ENCODE measurements at places on chromosomes 3 and 15.
A peak's percentile ranks its signal among the peaks of the same experiment; 100 is the strongest.

DNA sequence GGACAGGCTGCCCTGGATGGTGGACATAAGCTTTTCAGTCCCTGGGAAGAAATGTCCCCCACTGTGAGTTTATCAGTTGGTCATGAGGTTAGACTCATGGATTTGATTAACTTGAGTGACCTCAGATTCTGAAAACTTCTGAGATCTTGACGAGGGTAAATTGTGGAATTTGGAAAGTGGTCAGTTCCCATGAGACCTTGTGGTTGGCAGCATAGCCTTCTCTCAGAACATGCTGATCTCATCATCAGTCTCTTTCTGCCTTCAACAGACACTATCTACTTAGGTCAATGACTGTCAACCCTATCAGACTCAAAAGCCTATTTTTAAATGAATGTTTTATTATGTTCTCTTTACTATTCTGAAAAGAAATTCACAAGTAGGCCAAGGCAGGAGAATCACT is 45.6 kb upstream of the NDUFB4 start:
- no peak for DNase-seq

GRCh38 chr3:17891139-17891856 is 148.9 kb upstream of the TBC1D5 start:
- DNase-seq, result no peak

DNA sequence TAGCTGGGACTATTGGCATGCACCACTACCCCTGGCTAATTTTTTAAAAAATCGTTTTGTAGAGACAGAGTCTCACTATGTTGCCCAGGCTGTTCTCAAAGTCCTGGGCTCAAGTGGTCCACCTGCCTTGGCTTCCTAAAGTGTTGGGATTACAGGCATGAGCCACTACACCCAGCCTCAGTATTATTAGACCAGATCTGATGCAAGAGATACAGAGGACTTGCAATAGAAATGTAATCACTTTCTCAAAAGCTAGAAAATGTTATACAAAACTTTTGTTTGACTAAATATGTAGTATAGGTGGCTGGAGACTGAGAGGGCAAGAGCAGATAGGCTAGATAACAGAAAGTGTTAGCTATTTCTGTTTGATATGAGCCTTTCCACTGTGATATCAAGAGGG is 531.9 kb downstream of the SOX2 start:
- no peak for DNase-seq

GRCh38 chr3:29486096-29486495 is 205.2 kb downstream of the RBMS3 start:
- DNase-seq, result no peak

GRCh38 chr15:66429117-66429516 is 42.4 kb downstream of the MAP2K1 start:
- DNase-seq, result no peak

DNA sequence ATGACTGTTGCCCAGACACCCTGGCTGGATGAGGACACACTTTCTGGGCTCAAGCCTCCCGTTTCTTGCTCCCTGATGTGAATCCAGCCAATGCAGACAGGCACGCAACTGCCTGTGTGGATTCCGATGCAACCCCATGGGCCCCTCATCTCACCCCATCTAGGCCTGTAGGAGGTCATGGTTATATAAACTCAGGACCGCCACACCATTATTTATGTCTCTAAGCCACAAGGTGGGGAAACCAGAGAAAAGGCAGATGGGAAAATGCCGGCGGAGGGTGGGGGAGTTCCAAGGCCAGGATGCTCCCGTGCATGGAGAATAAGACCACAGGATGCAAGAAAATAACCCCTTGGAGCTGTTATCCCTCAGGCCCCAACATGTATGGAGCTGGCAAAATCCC is 2.0 kb downstream of the MESP1 start:
- DNase-seq, result no peak

DNA sequence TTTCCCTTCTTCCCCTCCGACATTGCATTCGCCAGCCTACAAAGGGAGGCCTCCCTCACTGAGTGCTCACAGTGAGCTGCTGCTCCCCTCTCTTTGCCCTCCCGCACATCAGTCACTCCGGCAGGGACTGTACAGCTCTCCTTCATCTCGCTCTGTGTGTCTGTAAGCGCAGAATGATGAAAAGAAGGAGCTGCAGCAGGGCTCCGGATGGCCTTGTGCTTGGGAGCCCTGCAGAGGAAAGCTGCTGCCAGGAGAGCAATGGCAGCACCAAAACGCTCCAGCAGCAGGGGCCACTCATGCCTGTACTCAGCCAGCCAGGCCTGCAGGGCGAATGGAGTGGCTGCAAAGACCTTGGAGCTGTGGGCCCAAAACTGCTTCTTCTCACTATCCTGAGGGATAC is 107.0 kb upstream of the NSMCE3 start:
- no peak for DNase-seq

GRCh38 chr3:169564883-169565282 is 98.6 kb downstream of the MECOM start:
- no peak for DNase-seq

- DNase-seq, result no peak
Measured at GRCh38 chr3:152937234-152937633, 102.3 kb downstream of the P2RY1 start.

DNA sequence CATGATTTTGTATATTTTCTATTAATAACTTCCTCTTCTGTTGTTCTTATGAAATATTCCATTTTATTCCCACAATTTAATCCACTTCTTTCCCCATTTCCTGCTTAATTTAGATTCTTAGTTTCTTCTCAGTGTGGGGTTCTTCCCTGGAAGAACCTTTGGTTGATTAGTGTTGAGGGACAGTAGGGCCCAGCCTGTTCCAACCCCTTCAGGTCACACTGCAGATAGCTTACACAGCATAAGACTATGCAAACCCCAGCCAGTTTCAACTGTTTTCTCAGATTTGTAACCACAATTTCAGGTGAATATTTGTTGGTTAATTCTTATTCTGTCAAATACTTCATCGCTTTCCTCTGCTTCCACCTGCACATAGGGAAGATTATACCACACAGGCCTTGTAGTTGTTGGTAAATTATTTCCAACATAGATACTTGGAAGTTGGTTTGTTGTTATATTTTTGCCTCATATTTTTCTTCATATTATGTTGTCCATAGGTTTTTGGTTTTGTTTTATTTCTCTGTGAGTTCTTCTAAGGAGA is 34.7 kb downstream of the AADACL2 start:
- DNase-seq, result no peak

DNA sequence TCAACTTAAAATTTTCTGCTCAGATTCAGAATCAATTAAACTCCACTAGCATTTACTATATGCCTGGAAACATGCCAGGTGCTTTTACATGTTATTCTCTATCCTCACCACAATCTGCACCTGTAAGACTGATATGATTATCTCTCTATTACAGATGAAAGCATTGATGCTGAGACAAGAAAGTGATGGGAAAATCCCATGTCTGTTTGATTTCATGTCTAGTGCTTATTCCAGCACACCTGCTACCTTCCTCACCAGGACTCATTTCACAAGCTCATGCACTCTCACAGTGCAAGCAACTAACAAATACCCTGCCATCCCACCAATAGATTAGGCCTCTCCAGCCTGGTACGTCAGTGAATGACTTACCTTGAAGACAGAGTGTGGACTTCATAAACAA is 25.0 kb upstream of the BCL6 start:
- peak; percentile 30 for DNase-seq

- DNase-seq, result no peak
Measured at GRCh38 chr3:148232389-148232788, 465.3 kb upstream of the AGTR1 start.

DNA sequence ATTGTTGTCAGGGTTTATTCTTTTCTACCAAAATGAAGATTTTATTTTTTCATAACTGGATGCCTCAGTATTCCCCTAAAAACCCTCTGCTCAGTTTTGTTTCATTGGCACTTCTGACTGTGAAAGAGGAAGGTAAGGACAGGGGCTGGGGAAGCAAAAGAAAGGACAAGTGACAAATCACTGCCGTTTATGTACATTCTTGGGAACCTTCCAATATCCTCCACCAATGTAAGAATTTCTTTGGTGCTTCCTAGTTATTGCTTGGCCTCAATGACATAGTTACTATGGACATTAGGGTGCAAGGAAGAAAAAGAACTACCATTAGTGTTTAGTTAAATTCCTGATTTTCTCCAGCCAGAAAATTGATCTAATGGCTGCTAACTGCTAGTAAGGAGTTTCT is 131.0 kb upstream of the C15orf61 start:
- DNase-seq, result no peak

DNA sequence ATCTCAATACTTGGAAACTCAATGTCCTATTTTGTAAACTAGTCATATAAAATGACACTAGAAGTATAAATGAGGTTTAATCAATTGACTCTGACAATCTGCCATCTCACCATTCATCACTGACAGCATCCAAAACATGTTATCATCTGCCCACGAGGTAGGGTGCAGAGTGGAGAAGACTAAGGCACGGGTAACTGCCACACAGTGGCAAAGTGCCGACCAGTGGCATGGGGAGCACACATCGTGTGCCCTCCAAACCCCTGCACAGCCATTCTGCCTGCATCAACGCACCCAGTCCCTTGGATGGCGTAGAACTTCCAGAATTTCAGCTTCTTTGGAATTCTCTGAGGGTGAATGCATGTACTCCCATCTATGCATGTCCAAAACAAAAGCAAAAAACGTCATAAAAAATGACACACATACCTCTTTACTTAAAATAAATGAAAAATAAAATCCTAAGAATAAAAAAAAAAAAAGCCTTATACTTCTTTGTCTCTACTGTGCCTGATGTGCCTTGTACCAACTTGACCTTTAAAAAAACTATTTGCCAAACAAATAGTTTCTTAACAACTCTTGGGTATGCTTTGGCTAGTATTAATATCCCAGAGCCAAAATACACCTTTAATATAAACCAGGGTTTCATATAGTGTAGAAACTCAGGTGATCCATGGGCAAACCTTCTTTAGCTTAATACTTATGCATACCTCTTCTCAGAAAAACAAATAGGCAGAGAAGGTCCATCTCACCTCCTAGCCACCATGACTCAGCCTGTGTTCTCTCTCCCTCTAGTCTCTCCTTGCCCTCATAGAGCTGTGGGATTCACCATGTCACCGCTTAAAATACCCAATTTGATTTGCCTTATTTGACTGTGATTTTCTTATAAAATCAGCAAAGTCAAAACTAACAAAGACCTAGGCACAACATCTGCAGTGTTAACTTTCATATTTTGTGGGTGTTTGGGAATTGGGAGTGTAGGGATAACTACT is 12.7 kb downstream of the CPOX start:
- DNase-seq, result no peak

- no peak for DNase-seq
Measured at GRCh38 chr15:39211108-39211979, 369.5 kb upstream of the THBS1 start.

DNA sequence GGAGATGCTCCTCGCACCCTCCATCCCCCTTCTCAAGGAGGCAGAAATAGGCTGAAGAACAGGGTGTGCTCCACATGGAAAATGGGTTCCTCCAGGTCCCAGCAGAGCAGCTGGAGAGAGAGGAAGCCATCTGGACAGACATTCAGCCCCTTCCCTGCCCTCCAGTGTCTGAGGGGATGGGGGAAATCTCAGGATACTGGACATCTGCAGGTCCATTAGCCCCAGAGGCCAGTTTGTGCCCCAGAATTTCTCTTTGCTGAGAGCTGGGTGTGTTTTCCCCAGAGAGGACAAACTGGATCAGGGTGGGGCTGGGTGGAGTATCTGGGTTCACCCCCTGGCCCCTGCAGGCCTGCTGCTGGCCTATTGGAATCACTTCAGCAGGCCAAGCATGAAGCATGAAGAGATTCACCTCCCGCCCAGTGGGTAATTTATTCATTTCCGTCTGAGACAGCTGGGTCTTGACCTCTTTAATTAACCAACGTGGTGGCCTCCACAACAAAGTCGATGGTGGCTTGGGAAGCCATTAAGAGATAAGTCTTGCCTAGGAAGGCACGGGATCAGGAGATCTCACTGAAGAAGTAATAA is 4.6 kb downstream of the FAM3D start:
- DNase-seq, result no peak

- no peak for DNase-seq
Measured at GRCh38 chr3:155339052-155339451, 45.6 kb upstream of the STRIT1 start.

- DNase-seq, result no peak
Measured at GRCh38 chr3:127238602-127239001, 45.7 kb downstream of the PRR23E start.

DNA sequence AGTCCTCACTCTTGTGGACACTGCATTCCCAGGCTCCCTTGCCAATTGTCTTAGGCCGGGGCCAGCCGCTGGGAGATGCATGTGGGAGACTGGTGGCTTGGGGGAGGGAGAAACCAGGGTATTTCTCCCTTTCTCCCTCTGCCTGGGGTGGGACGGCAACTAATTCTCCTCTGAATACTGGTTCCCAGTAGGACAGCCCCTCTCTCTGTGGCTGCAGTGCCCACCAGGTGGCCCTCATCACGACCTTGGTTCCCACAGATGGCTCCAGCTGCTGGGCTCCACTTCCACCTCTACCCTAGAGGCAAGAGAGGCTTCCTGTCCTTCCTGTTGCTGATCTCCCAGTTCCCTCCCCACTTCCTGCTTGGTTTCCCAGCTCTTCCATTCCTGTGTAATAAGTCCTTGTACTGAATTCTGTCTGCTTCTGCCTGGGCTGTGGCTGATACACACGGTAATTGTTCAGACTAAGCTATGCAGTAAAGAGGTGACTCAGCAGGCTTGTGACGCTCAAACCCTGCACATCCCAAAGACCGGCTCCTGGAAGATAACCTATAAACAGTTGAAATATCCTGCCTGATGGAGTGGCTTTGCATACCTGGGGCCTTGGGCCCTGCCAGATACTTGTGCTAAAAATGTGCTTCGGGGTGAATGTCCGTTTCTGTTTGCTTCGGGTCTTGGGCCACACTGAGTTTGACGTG is 20.4 kb upstream of the COPG1 start:
- no peak for DNase-seq

DNA sequence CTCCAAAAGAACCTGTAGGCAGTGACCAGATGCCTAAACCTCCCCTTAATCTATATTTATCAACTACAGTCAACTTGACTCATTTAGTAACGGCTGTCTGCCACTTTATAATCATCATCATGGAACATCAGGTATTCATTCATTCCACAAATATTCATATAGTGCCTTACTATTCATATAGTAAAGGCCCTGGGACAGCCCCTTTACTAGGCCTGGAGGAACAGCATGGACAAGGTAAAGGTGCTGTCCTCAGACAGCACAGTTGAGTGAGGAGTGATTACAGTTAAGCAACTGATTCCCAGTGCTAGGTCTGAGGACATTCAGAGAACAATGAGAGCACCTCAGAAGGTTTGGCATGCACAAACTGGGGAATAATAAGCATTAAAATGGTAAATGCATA is 346.5 kb upstream of the RORA start:
- DNase-seq, result no peak

Data from NCI-H1436 treated with DMSO at 0.1 percent for 48 hours (cell line).